ENCODE measurements at places on chromosomes 7 and 10. TPM values are rescaled to one million over a fixed set of nuclear protein-coding genes. Genes with fewer than 3 reads are reported as not detected.

DNA sequence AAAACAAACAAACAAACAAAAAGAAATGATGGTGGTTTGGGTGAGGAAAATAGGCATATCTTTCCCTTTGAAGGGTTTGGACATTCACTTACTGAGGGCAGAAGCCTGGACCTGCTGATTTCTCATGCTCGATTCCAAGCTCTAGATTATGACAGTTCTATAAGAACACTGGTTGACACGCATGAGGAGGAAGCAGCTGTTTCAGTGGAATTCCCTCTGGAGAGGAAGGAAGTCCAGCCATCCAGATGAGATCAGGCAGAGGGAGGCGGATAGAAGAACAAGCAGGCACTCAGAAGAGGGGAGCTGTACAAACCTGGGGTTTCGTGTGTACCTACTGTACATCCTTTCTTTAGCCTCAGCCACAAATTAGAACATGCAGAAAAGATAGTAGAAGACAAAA lies 691.9 kb downstream of the INHBA start:
- peak; percentile 85 for DNase-seq

- no peak for DNase-seq
These were observed 236.5 kb downstream of the SKAP2 start for GRCh38 chr7:26627891-26628341.

DNA sequence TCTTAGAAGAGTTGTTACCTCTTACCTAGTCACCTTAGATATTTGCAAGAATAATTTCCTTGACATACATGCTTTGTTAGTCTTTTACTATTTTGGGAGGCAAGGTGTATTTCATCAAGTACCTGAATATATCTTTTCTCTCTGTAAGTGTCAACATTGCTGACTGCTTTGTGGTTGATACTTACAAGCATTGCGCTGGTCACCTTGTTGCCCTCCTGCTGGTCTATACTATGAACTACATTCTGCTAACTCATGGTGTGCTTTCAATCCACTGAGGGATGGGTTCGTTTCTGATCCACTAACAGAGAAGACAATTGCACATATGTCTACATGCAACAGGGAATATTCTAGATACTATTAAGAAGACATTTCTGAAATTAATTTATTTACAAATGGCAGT lies 837.8 kb upstream of the COBL start:
- no peak for DNase-seq

DNA sequence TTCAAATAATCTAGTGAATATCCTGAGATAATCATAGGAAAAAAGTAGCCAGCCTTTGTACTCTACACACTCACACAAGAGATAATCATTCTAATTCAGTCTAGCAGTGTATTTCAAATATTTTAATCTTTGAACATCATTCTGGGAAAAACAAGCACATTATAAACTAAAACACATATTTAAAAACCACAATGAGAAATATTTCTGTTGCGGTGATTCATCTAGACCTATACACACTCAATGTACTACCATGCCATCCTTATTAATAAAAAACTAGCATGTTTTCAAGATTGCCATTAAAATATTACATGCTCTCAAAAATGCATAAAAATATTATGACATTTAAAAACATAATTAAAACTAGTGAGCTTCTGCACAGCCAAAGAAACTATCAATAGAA lies 11.8 kb downstream of the COG5 start:
- no peak for DNase-seq

GRCh38 chr7:74097937-74098614 lies 14.5 kb downstream of the LIMK1 start:
- DNase-seq = peak; percentile 61

DNA sequence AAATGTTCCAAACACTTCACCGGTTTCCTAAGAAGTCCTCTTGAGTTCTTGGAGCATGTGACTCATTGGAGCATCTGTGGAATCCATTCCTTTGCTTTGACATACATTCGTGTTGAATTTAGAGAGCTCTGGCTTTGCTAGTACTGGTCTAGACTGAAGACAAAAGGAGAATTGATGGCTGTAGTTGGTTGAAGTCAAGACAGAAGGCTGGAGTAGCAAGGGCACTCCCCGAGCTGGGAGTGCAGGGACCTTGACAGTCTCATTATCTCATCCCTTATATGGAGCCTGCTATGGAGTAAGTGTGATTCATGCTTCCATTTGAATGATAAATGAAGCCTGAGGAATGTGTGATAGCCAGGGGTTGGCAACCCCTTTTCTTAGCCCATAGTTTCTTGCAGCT lies 1249.1 kb downstream of the TYW1 start:
- no peak for DNase-seq

GRCh38 chr7:143519411-143520131 lies 41.9 kb downstream of the TAS2R41 start:
- DNase-seq = peak; percentile 63

DNA sequence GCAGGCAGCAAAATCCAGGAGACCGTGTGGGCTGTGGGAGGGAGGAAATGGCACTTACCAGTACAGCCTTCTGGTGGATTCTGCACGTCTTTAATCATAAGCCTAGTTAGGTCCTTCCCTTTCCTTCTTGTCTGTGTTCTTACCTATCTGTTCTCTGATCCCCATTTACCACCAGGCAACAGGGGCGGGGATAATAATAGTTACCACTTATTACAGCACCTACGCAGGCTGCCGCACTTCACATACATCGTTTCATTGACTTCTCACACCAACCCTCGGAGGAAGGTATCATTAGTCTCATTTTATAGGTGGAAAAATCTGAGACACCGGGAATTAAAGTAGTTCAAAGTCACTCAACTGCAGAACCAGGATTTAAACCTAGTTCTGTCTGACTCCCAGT lies 4.5 kb upstream of the EPHA1 start:
- no peak for DNase-seq

The HEPACAM2 gene
- polyA plus RNA-seq = 0.10 TPM

The LIPM gene
- not detected for polyA plus RNA-seq

The MLXIPL gene
- polyA plus RNA-seq = 0.13 TPM

The CDHR1 gene
- 1.6 TPM for polyA plus RNA-seq

The UCN3 gene
- polyA plus RNA-seq = not detected

The FANK1 gene
- polyA plus RNA-seq = 0.64 TPM

The LBX1 gene
- polyA plus RNA-seq = 1.3 TPM

The IFIT1B gene
- polyA plus RNA-seq = 0.69 TPM

The BTBD16 gene
- 0.38 TPM for polyA plus RNA-seq

The CPED1 gene
- 13.2 TPM for polyA plus RNA-seq

Data from muscle of back (tissue), 13 donors.